ENCODE measurements at places on chromosomes 7 and 10.

DNA sequence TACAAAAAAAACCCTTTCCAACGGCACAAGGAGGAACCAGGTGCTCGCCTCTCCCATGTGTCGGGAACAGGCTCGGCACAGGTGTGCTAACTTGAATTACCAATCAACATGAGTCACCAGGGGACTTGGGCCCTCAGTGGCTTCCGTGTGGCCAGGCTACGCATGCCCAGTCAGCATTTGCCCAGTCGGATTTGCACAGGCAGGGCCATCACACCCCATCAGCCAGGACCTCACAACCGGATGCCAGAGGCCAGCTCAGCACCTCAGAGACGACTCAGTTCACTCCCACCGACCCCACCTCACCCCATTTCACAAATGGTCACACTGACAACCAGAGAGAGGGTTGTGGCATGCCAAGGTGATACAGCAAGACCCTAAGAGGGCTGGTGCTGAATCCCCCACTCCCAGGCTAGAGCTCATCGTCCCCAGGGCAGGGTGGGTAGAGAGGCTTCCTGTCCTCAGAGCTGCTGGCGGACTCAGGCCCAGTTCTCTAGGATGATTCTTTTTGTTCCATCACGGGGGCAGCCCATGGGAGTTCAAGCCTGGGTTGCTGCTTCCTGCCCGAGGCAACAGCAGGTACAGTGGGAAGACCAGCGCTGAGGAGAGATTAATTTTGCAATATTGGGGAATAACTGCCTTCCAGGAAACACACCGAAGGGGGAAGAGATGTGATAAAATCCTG, 13.6 kb downstream of the ANXA11 start:
- H3K4me1 ChIP-seq = peaks cover 87% of the 10 kb centered on the region
- peaks cover 3% of the 10 kb centered on the region for H3K36me3 ChIP-seq
- no peaks in the 10 kb centered on the region for H3K27me3 ChIP-seq
- no peak for DNase-seq
- peak overlapping the region; percentile 90 for H3K27ac ChIP-seq

DNA sequence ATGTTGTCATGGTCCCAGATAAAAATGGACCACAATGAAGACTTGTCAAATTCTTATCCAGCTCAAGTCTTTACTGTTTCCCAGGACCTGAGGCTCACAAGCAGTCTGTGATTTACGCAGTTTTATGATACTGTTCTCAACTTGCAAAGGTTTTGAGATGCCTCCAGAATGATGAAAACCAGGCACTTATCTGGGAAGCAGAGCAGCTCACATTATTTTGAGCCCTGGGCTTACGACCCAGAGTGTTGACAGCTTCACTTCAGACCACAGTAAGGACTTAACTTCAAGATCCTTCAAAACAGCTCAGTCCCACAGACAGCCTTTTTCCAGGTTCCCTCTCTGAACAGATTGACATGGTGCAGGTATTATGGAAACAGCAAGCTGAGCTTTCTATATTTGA, 236.1 kb downstream of the RNLS start:
- DNase-seq = no peak
- H3K4me3 ChIP-seq = no peak overlapping the region
- no peaks in the 10 kb centered on the region for H3K36me3 ChIP-seq
- peaks cover 13% of the 10 kb centered on the region for H3K4me1 ChIP-seq
- no peaks in the 10 kb centered on the region for H3K27me3 ChIP-seq

GRCh38 chr10:113097036-113097435, 147.0 kb downstream of the TCF7L2 start:
- no peak for DNase-seq
- peaks cover 10% of the 10 kb centered on the region for H3K36me3 ChIP-seq
- H3K27ac ChIP-seq = no peak overlapping the region
- no peak overlapping the region for H3K4me3 ChIP-seq
- no peaks in the 10 kb centered on the region for H3K27me3 ChIP-seq

- no peak overlapping the region for H3K4me3 ChIP-seq
- H3K4me1 ChIP-seq = peaks cover 16% of the 10 kb centered on the region
- no peak overlapping the region for H3K27ac ChIP-seq
These were observed 182.0 kb downstream of the TCERG1L start for GRCh38 chr10:131129544-131129943.

- no peak overlapping the region for H3K27ac ChIP-seq
- no peaks in the 10 kb centered on the region for H3K27me3 ChIP-seq
- H3K36me3 ChIP-seq = peaks cover 12% of the 10 kb centered on the region
- DNase-seq = no peak
- H3K4me1 ChIP-seq = no peaks in the 10 kb centered on the region
These were observed 23.0 kb upstream of the ZMYND11 start for GRCh38 chr10:112246-112645.

DNA sequence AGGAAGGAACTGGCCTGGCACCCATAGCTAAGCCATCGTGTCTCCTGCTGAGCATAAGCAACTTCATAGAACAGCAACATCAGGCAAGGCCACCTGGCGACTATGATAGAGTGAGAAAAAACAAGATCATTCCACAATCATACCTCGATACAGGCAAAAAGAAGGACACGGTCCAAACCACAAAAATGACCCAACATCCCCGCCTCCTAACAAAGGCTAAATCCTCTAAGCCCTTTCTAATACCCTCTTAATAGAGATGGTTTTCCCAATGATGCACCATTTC, 40.2 kb upstream of the SVOPL start:
- DNase-seq = no peak
- H3K4me1 ChIP-seq = peaks cover 24% of the 10 kb centered on the region
- H3K27ac ChIP-seq = no peak overlapping the region
- no peaks in the 10 kb centered on the region for H3K27me3 ChIP-seq
- no peak overlapping the region for H3K4me3 ChIP-seq

GRCh38 chr10:12589291-12589690, 239.9 kb downstream of the CAMK1D start:
- no peak overlapping the region for H3K4me3 ChIP-seq
- H3K27ac ChIP-seq = peak overlapping the region; percentile 22
- DNase-seq = no peak
- H3K27me3 ChIP-seq = no peaks in the 10 kb centered on the region
- H3K36me3 ChIP-seq = peaks cover 5% of the 10 kb centered on the region

GRCh38 chr7:55481155-55481554, 91.1 kb downstream of the VOPP1 start:
- no peak for DNase-seq
- H3K27me3 ChIP-seq = no peaks in the 10 kb centered on the region
- H3K4me1 ChIP-seq = peaks cover 72% of the 10 kb centered on the region
- H3K27ac ChIP-seq = no peak overlapping the region
- no peak overlapping the region for H3K4me3 ChIP-seq

GRCh38 chr7:47258798-47259197, 323.1 kb downstream of the TNS3 start:
- no peaks in the 10 kb centered on the region for H3K36me3 ChIP-seq
- H3K27me3 ChIP-seq = peaks cover 46% of the 10 kb centered on the region
- DNase-seq = no peak
- no peak overlapping the region for H3K4me3 ChIP-seq
- peaks cover 20% of the 10 kb centered on the region for H3K4me1 ChIP-seq
- H3K27ac ChIP-seq = no peak overlapping the region

DNA sequence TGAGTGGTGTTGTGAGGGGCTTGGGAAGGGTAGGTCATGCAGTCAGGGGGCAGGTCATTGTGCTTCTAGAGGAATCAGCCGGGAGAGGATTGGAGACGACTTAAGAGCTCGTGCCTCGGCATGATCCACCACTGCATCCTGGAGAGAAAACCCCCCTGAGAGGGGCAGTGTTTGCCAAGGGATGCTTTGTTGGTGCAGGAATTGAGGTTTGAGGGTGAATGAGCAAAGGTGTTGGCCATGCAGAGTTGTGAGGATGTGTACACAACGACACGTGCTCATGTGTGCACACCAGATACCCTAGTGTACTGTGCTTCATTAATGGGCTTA, 85.6 kb upstream of the ANLN start:
- H3K27me3 ChIP-seq = no peaks in the 10 kb centered on the region
- H3K27ac ChIP-seq = no peak overlapping the region
- no peak for DNase-seq
- H3K4me3 ChIP-seq = no peak overlapping the region
- H3K36me3 ChIP-seq = no peaks in the 10 kb centered on the region
- H3K4me1 ChIP-seq = no peaks in the 10 kb centered on the region

All from naive thymus-derived CD8-positive, alpha-beta T cell (primary cell).